ENCODE measurements at places on chromosomes 11 and 22.

GRCh38 chr22:33851821-33852384 lies 68.4 kb downstream of the LARGE1 start:
- no peak for DNase-seq

DNA sequence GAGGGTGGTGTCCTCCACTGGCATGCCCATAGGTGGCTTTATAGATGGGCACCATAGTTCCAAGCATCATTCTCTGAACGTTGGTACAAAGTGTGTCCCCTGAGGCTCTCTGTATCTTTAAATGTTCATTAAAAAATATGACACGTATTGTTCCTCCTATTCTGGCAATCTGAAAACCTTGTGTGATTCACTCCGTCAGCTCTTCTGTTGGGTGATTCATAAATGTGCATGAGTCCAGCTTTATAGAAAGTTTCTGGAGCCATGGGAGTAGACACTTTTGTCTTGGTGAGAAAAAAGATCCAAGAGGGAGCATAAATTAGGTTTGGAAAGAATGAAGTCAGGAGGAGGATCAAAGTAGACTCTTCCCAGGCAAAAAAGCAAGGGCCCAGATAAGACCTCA lies 728.8 kb downstream of the NELL1 start:
- DNase-seq = no peak

GRCh38 chr22:33654173-33654895 lies 265.9 kb downstream of the LARGE1 start:
- DNase-seq = no peak

DNA sequence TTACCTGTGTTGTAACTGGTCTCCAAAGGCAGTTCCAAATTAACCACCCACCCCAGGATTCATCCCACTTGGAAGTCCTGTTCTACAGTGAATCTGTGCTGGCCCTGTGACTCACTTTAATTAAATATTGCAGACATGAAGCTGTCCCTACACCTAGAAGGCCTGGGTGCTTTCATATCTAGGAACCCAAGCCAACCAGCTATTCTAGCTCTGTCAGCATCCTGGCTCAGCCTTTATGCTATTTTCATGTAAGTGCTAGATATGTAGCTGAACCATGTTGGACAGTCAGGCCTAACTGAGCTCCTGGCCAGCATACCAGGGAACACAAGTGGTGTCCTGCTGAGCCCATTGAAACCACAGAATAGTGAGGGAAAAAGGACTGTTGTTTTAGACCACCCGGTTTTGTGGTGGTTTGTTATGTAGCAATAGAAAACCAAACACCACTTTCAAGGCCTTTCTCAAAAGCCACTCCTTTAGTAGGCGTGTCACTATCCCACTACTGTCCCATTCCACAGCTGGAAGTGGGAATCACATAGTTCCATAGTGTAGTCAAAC lies 30.3 kb downstream of the CNTF start:
- no peak for DNase-seq

- peak; percentile 19 for DNase-seq
Measured at GRCh38 chr11:62556875-62557631, 10.4 kb upstream of the AHNAK start.

- no peak for DNase-seq
Measured at GRCh38 chr22:44091751-44092150, 67.6 kb downstream of the PARVB start.

DNA sequence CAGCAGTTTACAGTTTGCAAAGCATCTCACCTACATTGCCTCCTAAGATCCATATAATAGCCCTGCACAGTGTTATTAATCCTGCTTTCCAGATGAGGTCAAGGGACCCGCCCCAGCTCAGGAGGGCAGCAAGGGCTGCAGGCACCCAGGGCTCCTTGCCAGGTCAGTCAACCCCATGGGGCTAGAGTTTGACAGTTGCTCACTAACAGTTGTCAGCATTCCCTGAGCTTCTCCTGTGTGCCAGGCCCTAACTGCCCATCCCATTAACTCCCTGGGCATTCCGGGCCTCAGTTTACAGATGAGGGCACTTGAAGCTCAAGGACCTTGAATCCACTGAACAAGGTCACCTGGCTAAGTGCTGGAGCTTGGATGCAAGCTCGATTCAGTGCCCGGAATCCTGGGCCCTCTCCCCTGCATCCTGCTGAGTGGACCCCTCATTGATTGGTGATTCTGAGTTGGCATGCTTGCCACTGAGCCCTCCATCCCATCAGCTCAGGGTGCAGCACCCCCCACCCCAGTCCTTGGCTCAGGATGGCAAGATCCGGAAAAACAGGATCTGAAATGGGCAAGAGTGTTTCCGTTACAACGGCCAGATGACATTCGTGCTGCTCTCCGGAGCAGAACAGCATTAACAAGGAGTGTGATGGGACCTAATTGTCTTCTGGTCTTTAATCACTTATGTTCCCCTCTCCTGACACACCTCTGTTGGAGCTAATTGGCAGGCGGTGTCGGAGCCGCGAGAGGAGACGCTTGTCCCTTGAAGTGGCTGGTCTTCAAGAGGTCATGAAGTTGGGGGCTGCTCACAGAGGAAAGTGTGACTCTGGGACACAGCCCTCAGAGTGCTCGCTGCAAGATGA lies 87.4 kb upstream of the SHISAL1 start:
- no peak for DNase-seq
